ENCODE measurements at places on chromosomes 4 and X. TPM values are rescaled to one million over a fixed set of nuclear protein-coding genes. Genes with fewer than 3 reads are reported as not detected.

The PDLIM3 gene
- 8.5 TPM for total RNA-seq

The SHROOM4 gene
- 4.2 TPM for total RNA-seq

The SMIM31 gene
- total RNA-seq = not detected

The SLC2A9 gene
- 0.80 TPM for total RNA-seq

The CTAG1B gene
- total RNA-seq = not detected
